T-helper 2 cell treated with Interferon-gamma antibody and Interleukin-4, amounts not matched to agents 5 μg/mL and 100 μg/mL, for 36 hours (primary cell): ENCODE measurements at places on chromosomes 2 and 18.

GRCh38 chr2:73033142-73033765 is 38.3 kb downstream of the SFXN5 start:
- no peak for DNase-seq

DNA sequence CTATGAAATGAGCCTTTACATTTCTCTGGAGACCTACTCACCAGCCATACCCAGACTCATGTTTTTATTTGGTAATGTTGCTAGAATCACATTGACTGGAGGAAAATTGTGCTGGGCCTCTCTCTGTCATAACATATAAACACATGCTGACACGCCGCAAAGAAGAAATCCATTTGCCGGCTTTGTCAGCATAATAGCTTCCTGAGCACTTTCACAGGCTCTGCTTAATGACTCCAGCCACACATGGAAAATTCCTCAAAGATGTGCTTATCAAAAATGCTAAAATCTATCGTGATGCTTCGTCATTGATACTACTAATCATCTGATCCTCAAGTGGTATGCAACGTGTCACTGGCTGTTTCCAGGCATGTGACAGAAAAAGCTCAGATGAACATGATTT is 63.1 kb downstream of the RND3 start:
- DNase-seq, result no peak

DNA sequence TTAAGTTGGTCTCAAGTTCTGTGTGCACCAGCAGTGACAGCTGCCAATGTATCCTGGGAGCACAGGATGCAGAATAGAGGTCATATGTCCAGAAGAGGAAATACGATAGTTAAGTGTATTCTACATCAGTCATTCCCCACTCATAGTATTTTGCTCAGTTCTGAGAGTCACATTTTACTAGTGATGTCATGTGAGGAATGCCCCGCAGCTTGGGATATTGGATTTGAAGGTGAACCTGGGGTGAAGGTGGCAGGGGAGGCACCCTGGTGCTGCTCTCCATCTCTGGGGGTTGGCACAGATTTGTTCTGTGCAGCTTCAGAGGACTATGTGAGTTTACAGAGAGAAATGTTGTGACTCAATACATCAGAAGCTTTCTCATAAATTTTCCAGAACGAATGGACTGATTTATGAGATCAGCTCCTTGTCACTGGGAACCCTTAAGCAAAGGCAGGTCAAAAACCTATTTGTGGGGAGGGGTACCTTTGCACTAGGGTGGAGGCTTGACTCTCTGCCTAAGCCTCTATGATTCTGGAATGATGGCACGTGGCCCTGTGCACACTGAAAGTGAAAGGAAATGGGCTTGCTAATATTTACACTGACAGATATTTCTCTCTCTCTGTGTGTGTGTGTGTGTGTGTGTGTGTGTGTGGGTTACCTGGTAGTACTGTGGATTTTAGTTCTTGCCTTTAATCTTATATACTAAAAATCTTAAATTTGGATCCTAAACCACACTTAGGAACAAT is 95.9 kb downstream of the NEB start:
- peak; percentile 10 for DNase-seq

DNA sequence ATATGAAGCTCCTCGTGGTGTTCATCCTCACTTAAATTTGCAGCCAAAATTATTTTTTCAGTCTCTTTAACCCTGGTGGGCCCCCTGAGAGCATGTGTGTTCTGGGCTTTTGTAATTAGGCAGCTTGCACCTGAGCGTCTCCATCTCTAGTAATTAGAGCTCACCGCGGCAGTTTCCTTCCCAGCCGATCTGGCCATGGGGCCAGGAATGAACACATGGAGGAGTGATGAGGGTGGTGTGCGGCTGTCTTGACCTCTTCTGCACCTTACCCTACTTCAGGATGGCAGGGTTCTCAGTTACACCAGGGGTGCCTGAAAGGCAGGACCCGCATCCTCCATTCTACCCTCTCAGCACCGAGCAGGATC is 98.5 kb downstream of the AFF3 start:
- no peak for DNase-seq

- DNase-seq, result no peak
Measured at GRCh38 chr2:175398848-175399247, 217.3 kb upstream of the ATP5MC3 start.
